ENCODE measurements at places on chromosomes 7 and 10.
A peak's percentile ranks its signal among the peaks of the same experiment; 100 is the strongest.

DNA sequence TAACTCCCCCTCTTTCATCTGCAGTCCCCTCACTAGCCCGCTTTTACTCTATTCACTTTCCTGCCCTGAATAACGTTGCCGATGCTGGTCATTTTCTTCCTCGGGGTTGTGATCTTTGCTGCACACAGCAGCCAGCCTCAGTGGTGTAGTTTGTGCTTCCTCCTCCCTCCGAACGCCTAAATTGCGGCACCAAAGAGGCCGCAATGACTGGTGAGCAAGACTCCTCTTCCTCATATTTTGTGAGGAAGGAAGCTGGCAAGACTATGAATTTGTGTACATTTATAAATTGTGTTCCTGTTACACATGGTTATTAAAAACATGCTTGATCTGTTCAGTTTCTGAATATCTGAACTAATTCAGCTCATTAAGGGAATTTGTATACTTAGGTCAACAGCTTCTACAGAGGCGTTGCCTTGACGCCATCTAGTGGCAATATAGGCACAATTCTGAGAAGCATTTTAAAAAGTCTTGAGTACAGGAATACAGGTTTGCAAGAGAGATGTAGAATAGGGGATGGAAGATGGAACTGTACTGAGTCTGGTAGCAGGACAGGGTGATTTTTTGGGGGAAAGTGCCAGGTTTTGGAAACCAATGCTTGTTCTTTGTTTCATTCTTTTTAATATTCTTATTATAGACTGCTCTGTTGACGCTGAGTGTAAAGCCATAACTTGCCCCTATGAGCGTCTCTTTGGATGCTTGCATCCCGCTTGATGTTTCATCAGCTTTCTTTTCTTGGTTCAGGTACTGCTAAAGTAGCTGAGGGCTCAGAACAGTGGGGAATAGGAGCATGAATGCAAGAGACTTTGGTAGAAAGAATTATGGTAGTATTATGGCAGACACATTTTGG lies 4.1 kb upstream of the TAS2R5 start:
- DNase-seq, result peak; percentile 50

- DNase-seq, result no peak
Measured at GRCh38 chr7:104838537-104839299, 175.3 kb upstream of the KMT2E start.

DNA sequence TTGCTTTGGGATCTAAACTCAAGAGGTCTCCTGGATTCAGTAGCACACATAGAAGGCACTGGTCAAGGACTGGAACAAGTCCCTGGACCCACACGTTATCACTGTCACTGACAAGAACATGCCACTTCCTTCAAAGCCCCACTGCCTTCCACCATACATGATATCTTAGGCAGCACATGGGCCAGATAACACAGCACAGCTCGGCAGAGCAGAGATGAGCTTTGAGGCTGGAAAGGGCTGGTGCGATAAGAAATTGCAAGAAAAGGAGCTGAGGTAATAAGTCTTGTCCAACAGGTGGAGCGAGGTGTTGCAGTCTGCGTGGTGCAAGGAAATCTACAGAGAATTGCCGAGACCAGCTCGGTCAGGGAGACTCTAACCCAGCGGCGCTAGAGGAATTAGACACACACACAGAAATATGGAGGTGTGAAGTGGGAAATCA lies 139.8 kb upstream of the CDK13 start:
- no peak for DNase-seq

GRCh38 chr7:1044189-1045068 lies at the start of gene GPR146:
Gene GPR146 (plus strand): TSS chr7:1044546. CDS start chr7:1057516, 12,970 bp downstream.
- DNase-seq, result peak; percentile 98

DNA sequence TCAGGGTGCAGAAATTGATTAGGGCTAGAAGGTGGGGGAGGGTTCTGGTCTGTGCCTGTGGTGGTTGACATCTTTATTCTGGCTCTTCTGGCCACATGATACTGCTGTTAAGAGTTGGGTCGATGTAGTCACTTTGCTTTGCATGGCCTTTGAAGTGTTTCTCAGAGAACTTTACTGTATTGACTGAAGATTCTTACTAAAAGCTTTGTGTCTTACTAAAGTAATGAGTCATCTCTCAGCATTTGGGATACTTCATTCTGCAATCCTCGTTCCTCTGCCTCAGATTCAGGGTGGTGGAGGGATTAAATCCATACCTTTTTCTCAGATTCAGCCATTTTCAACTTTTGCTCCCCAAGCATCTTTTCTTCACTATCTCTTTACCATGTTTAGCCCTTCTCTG lies 38.6 kb downstream of the STEAP4 start:
- no peak for DNase-seq

DNA sequence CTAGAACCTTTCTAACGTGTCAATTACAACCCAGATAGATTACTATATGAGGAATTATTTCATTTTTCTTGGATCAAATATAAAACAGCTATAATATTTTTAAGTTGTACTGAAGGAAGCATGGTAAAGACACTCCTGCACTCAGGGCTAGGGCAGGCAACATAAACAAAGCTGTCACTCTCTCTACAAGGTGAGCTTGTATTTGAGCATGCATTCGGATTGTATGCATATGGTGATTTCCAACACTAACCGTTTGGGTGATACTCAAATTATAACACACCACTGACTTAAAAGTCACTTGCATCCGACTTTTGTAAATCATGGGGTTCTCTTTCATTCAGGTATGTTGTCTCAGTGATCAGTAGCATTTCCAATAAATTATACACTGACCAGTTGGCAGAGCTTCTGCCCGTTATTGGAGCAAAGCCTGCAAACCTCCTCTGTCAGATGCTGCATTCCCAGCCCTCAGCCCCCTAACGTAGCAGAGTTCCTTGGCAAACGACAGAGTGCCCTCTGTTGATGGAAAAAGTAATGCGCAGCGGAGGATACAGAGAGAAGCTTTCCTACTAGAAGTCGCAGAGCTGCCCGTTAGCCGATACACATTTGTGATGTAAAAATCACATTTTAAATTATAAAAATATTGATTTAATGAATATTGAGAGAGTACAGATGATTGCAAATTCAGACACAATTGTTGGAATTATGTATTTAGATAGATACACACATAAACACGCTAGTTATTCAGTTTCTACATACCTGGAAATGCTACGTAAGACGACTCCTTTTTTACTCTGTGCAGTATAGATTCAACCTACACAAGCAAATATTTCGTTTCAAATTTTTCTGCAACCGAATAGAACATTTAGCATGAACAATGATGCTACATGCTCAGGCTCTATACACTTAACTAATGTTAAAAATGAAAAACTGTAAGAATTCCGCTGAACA lies 173.9 kb upstream of the SP4 start:
- peak; percentile 75 for DNase-seq

DNA sequence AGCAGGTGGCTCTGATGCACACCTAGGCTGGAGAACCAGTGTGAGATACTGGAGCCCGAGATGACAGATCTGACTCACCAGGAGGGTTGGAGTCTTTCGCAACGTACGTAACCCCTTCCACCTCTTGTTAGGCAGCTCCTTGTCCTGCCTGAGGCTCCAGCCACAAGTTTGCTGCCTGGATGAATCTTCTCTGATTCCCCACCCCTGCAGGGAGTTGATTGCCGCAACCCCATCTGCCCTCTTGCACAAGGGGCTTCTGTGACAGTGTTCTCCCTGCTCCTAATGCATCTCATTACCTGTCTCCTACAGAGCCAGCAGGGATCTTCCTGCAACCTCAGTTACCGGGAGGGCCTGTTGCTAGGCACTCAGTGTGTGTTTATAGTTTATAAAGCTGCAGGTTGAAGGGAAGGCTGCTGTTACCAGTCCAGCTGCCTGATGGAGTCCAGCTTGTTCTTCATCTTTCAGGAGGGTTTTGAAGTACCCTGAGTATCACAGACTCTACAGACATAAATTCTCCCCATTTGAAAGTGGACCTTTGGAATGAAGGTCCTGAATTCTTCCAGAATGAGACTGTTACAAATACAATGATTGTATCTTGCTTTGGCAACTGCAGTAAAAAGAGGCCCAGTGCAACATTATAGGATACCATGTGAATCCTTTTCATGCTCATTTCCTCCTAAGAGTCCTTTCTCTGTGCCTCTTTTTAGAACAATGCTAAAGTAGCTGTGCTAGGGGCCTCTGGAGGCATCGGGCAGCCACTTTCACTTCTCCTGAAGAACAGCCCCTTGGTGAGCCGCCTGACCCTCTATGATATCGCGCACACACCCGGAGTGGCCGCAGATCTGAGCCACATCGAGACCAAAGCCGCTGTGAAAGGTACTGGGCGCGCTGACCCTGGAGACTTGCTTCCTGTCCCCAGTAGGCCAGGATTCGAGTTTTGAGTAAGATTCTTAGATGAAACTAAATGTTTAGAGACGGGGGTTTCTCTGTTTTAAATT lies 6.5 kb downstream of the MDH2 start:
- DNase-seq, result peak; percentile 55

- no peak for DNase-seq
Measured at GRCh38 chr7:127905491-127906330, 125.5 kb downstream of the LRRC4 start.

DNA sequence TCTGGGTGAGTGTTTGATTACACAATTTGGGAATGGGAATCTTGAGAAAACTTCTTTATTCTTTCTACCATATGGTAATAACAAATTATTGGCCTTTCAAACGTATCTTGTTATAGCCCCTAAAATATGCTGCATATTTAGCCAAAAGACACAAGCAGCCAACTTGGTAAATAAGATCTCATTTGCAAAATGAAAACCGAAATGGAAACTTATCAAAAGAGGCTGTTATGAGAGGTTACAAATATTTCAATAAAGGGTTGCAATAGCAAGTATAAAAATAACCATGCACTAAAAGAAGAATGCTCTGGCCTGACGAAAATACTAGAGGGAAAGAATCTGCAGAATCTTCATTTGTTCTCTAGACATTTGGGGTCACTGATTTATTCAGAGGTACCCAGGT lies 259.5 kb upstream of the LRRN3 start:
- no peak for DNase-seq

DNA sequence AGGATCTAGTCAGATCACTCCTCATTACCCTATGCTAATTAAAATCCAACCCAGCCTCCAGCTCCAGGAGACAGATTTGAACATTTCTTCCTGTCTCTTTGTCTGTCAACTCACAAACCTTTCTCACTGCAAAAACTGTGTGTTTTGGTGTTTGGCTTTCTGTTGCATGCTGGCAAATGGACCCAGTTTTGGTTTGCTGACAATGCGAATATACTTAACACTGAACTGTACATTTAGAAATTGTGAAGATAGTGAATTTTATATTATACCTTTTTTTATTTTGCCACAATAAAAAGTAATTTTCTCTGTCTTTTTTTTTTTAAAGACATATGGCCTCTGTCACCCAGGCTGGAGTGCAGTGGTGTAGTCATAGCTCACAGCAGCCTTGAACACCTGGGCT lies 18.3 kb upstream of the TNPO3 start:
- no peak for DNase-seq

- no peak for DNase-seq
Measured at GRCh38 chr10:127148933-127149220, 47.5 kb downstream of the INSYN2A start.

DNA sequence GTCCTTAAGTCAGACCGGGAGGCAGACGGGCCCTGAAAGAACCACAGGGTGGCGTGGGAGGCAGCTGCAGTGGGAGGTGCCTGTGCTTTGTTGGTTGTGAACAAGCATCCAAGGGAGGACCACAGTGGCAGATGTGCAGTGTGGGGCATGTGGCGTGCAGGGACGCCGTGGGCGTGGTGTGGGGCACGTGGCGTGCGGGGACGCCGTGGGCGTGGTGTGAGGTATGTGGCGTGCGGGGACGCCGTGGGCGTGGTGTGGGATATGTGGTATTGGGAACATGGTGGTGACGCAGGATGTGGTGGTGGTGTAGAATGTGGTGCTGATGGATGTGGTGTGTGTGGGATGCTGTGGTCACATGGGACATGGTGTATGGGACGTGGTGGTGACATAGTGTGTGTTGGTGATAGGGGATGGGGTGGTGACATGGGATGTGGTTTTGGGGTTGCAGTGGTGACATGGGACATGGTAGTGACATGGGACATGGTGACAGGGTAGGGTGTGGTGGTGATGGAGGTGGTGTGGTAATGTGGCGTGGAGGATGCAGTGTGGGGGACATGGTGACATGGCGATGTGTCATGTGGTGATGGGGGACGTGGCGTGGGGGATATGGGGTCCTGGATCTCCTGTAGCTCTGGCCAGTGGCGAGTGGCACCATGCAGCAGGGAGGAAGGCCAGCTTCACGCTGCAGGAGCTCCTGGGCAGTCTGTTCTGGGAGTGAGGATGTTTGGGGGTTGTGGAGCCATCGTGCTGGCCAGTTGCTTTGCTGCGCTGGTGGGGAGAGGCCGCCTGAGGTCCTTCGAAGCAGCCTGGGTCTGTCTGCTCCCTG lies 78.8 kb downstream of the INPP5A start:
- DNase-seq, result no peak

GRCh38 chr10:11007476-11008020 lies 10.1 kb upstream of the CELF2 start:
- DNase-seq, result no peak

DNA sequence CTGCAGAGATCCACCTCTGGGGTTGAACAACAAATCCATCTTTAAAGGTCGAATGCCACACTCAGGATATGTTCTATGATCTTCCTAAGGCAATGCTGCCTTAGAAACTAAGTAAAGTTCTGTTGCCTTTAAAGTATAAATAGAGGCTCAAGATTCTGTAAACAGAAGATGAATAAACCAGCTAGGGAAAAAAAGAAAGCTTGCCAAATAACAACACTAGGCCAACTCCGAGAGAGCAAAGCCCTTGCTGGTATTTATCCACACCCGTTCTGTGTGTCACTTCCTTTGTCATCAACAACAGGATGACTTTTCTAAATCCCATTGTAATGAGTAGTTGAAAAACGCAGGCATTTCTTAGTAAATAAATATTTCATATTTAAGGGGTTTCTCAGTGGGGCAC lies 330.0 kb upstream of the GLI3 start:
- DNase-seq, result no peak

DNA sequence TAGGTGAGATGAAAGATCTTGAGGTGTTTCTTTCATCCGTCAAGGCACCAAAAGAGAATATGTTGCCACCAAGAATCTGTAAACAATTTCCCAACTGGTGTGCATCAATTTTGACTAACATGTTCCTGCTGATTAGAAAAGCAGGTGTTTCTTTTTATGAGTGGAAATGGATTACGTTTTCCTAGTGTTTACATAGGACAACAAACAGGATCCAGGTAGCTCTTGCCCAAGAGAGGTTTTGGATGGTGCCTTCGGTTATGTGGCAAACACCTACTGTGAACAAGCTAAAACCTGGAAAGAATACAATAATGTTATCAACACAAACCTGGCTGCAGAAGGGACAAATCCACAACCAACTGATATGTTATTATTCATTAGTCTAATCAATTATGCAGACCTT lies 53.6 kb upstream of the WNT16 start:
- no peak for DNase-seq

DNA sequence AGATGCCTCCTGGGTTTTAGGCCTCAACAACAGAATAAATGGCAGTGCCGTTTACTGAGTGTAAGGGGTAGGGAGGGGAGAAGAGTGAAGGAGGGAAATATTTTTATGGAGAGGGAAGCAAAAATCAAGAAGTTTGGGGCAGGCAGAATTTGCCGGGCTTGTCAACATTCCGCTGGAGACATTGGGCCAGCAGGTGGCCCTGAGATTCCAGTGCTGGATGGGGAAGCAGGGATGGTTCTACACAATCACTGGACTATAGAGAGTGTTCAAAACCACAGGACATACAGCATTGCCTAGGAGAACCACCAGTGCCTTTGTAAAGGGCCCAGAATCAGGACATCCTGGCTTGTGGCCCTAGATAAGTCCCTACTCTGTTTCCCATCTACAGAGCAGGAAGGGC lies 598.6 kb upstream of the MGMT start:
- DNase-seq, result no peak
